CD4-positive, alpha-beta T cell treated with Interleukin-17A for 1 hour (primary cell): ENCODE measurements at places on chromosomes 7 and 10.

- no peak for DNase-seq
These were observed 54.8 kb upstream of the AGBL3 start for GRCh38 chr7:134931487-134931886.

GRCh38 chr7:155804897-155805825 lies 7.1 kb downstream of the SHH start:
- peak; percentile 22 for DNase-seq

GRCh38 chr7:20075992-20076820 lies 141.0 kb downstream of the MACC1 start:
- DNase-seq: no peak

GRCh38 chr10:82242778-82243177 lies 367.8 kb downstream of the NRG3 start:
- DNase-seq: no peak

DNA sequence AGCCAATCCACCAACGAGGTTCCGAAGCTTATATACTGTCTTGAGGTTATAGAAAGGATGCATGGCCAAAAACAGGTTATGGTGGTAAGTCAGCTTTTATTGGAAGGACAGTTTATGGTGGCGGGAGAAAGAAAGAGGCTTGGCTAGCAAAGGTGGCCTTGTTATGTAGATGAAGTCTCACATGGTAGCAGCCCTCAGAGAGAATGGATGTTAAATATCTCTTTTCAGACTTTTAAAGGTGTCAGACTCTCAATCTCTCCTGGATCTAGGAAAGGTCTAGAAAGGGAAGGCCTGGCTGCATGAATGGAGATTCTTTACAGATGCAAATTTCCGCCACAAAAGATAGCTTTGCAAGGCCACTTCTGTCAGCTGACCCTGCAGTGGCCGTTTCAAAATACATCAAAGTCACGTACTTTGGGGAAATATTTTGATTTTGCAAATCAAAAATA lies 333.8 kb downstream of the GALNT17 start:
- DNase-seq: no peak

DNA sequence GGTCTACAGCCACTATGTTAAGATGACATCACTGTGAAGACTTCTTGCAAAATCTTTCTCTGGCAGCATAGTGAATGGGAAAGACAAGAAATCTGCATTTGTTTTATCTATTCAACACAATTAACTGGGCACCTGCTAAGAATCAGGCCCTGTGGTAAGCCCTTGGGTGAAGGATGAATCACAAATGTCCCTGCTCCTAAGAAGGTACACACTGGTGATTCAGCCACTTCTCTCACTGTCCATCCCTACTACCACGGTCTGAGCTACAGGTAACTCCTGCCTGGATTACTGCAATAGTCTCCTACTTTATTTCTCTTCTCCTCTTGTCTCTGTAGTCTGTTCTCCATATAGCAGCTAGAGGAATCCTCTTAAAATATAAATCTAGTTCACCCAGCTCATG lies 116.1 kb downstream of the HIBADH start:
- DNase-seq: no peak

GRCh38 chr7:159151231-159151630 lies 6.6 kb upstream of the VIPR2 start:
- DNase-seq: no peak
